ENCODE measurements at places on chromosomes 2 and 18.

- DNase-seq, result no peak
Observed at GRCh38 chr2:23698721-23699579, 228.0 kb downstream of the ATAD2B start.

DNA sequence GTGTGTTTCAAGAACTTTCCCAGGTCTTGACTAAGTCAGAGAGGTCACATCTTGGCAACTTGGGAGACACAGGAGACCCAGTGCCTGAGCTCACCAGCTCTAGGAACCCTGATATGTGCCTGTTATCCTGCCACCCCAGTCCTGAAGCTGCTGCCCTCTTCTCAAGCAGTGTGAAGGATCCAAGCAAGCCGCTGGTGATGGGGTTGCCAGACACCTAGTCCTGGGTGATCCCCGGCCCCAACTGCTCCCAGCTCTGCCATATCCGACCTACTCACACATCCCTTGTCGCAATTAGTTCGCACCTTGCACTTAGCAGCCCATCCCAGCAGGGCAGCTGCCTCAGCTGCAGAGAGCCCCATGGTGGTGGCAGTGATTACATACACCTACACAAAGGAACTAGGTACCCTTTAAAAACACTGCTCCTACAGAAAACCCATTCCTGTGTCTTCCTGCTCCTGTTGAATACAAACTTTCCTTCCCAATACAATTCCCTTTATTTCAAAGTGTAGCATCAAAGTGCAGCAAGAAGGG is 247.2 kb upstream of the RAB12 start:
- no peak for DNase-seq

DNA sequence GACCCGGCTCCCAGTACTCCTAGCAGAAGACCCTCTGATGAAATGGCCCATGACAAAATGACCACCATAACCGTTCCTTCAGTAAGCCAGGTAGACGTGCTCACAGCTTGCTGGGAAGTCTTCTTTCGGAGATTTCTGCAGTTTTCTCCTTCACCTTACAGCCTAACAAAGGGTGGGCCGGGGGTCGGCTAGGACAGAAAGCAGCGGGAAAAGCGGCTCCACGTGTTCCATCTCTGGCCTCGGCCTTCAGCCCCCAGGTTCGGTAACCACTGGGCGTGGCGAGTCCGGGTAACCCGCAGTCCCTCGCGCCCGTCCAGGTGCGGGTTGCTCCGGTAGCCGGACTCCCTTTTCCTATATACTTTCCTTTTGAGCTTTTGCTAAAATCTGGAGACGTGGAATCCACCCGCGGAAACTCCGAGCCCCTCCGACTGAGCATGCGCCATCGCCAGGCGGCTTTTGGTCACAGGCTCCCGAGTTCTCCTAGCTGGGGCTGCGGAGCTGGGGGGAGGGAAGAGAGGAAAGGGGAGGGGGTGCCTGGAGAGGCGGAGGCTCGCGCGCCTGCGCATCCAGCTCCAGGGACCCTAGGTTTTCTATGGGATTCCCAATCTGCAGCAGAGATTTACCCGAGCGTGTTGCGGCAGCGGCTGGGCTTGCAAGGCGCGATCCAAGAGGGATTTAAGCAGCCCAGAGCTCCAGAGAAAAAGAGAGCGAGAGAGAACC is at the start of gene VSNL1:
Gene VSNL1, plus strand, starts transcription at position 604 of the 720 bp plus-strand sequence. CDS start 51,379 bp downstream, outside the sequence.
- DNase-seq, result no peak

GRCh38 chr2:199992296-199992695 is 36.9 kb downstream of the MAIP1 start:
- DNase-seq, result no peak

DNA sequence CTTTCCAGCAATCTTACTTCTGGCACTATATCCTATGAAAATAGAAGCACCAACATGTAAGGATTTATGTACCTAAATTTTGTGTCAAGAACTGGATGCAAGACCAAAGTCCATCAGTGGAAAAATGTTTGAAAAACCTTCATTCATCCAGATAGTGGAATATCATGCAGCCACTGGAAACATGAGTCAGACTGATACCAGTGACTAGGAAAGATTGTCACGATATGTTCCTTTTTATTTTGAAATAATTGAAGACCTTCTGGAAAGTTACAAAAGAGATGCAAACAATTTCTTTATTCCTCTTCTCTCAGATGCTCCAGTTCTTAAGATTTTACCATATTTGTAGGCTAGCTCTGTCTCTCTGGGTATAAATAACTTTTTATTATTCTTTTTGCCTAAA is 40.5 kb upstream of the IL1R2 start:
- no peak for DNase-seq

DNA sequence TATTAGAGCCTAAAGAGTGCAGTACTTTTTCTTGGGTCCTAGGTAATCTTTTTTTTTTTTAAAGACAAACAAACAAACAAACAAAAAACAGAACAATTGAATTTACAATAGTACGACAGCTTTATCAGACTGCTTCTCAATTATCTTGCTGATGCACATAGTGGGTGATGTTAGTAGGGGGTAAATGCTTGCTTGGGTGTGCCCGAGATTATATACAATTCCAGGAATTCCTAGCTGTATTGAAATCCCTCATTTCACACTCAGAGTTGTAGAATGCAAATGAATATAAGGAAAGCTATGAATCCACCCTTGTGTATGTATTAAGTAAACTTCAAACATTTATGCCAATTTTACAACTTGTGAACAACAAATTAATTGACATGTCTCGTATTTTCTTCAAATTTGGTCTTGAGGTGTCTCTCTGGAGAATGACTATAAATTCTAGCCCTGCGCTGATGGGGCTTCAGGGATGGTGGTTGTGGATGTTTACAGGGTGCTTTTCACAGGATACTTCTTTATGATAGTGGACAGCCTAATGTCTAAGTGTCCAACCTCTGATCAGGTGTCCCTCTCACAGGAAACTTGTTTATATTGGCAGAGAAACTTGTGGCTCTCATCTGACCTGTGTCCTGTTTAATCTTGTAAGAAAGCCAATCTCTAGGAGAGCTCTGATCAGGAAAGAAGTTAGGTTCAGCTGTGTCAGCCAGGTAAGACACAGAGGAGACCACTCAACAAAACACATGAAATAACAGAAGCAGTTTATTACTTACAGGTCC is 61.9 kb upstream of the SLC39A10 start:
- DNase-seq, result no peak

DNA sequence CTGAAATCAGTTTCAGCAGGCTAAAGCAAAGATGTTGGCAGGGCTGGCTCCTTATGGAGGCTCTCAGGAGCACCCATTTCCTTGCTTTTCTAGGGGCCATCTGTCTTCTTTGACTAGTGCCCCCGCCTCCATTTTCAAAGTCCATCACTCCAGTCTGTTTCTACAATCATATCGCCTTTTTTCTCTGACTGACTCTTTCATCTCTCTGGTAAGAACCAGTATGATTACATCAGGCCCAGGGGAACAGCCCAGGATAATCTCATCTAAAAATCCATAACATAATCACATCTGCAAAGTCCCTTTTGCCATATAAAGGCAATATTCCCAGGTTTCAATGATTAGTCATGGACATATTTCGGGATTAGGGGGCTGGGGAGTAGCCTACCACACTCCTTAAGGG is 57.0 kb downstream of the CUL3 start:
- no peak for DNase-seq

DNA sequence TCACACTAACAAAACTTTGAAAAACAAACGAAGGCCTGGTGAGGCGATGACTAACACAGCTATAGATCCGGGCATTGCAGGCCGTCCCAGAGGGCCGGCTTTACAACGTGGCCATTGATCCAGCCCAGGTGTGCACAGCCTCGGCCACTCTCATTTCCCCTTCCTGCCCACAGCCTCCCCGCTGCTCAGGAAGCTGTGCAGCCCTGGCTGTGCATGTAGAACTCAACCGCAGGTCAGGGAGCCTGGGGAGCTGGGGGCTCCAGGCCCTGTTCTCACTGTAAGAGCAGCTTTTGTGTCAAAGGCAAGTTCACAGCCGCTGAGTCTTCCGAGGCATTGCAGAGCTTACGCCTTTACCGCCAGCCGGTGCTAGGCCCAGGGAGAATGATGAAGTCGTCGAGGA is 87.2 kb downstream of the LONRF2 start:
- DNase-seq, result no peak

- no peak for DNase-seq
Observed at GRCh38 chr2:192000196-192000980, 153.5 kb upstream of the CAVIN2 start.

Data from stimulated activated CD8-positive, alpha-beta memory T cell treated with anti-CD3 and anti-CD28 coated beads, Interleukin-15, amount 100 ng/mL, for 1 hour (primary cell).